Epithelial cell of proximal tubule (primary cell): ENCODE measurements at places on chromosomes 6 and 20.

DNA sequence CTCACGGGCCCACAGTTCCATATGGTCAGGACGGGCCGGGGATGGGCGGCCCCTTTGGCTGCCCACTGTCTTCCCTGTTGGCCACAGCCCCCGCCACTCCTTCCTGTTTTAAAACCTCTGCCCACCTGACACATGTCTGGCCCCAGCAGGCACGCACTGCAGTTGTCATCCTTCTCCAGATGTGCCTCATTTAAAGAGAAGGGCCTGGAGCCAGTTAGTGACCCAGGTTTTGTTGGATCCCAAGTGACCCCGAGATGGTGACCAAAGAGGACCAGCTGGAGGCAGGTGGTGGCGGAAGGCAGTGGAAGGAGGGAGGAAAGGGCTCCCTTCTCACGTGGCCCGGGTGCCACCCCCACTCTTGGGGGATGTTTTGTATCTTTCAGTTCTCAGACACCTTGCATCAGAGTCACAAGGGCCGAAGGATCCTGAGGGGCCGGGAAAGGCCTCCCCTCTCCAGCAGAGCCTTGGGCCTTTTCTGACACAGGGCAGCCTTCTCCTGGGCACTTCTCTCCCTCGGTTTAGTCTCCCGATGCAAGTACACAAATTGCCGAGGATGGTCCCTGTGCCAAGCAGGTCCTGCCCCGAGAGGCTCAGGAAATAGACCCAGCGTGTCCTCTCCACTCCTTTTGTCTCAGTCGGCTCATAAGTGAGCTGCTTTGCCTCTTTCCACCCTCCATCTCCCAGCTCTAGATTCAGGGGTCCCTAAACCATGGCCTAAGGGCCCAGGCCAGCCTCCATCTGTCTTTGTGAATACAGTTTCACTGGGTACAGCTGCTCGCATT, 117.6 kb downstream of the SULF2 start:
- DNase-seq: no peak

DNA sequence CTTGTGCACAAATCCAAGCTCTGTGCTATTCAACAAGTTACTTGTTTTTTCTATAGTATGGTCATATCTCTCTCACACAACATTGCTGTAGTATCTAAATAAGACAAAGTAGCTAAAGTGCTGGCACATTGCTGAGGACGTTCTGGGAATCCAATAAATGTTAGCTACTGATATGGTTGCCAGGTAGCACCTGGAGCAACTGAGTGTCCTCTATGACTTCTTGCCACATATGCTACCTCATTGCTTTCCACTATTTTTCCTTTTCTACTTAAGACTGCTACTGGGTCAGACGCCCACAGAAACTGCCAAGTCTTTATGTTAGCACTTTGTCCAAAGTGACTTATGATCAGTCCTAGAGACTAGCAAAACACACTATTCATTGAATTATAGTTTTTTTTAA, 85.3 kb downstream of the SYCP2 start:
- DNase-seq: no peak

GRCh38 chr6:150251566-150252186, 108.8 kb downstream of the PPP1R14C start:
- no peak for DNase-seq

- no peak for DNase-seq
Measured at GRCh38 chr6:24752917-24753492, 21.7 kb upstream of the GMNN start.

GRCh38 chr6:52423971-52424381, 3.8 kb downstream of the EFHC1 start:
- DNase-seq: peak; percentile 67

DNA sequence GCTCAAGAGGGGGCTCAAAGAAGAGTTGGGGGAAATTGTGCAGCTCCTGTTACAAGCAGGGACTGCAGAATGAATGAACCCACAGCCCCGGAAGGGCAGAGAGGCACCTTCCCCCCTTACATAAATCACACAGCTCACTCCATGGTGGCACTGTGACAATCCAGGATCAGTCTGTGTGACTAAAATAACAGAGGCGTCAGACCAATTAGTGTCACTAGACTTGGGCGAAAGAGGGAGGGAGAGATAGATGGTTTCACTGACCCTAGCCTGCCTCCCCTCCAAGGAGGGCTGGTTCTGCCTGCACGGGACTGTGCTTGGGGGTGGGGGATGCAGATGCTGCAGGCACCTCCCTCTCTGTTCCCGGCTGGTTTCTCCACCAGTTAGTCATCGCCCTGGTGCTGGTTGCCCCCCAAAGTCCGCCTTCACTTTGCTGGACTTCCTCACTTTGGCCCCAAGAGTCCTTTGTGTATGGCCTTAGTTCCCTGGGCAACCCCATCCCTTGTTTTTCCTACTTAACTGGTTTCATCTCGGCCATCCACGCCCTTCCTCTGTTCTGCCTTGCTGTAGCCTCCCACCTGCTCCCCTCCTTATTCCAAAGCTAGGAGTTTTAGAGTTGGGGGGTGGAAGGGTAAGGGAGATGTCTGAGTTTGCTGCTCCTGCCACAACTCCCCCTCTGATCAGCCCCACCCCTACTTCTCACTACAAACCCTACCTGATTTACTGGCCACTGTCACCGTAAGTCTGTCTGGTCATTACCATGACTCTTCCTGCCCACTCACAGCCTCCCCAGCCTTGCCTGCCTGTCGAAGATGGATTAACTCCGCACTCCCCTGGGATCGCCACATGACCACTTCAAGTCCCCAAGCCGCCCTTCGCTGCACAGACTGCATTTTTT, 17.7 kb downstream of the CCDC167 start:
- no peak for DNase-seq

DNA sequence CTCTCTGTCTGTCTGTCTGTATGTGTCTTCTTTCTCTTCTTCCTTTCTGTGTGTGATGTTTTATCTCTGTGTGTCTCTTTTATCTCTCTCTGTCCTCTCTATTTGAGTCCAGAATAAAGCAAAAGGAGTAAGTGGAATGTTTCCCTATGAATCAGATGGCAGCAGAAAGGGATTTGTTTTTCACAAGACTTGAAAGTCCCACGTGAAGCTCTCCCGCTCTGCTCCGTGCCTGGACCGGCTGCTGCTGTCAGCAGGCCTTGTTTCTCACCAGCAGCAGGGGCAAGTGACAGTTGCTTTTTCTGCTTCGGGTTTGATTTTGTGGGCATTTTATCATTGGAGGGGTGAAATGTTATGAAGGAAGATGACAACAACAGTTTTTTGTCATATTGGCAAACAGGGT, 212.7 kb downstream of the PACRG start:
- no peak for DNase-seq

DNA sequence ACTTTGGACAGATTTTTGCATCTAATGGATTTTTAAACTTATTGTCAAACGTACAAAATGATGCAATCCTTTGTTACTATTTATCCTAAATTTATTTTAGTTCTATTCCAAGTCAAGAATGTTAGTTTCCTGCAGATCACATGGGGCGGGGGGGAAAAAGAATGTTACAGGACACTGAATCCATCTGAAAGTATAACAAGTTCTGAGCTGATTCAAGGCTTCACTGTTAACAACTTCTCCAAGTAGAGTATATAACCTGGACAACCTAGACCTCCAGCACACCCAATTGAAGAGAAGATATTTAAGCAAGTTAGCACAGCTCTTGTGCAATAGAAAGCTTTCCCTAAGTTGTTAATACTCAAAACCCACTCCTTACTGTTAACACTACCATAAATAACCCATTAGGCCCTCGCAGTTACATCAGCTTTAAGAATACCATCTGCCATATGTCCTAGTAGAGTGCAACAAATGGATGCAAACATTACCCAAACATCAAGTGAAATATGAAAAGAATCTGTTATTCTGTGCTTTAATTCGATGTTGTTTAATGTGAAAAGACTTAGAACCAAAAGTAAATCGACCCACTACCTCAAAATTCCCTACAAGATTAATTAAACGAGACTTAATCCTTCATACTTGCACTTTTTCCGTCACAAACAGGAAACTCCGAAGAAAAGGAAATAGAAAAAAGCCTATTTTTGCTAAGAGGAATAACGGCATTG, 1.3 kb downstream of the SEC63 start:
- peak; percentile 45 for DNase-seq

DNA sequence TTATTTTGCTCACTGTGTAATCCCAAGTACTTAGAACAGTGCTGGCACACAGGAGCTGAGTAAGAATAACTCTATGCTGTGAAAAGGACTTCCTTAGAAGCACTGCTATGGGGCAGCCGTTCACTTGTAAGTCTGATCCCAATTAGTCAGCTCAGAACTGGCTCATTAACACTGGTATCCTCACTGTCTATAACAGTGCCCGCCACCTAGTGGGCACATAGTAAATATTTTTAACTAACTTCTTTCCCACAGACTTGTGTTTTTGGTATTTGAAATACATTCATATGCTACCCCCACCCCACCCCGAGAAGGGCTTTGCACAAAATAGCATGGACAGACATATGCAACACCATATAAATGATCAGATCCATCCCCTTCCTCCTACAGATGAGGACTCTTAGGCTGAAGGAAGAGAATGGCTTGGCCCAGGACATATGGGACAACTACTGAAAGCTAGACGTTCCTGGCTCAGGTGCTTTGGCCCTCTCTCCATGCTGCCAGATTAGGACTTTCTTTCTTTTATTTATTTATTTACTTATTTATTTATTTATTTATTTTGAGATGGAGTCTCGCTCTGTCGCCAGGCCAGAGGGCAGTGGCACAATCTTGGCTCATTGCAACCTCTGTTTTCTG, 47.1 kb downstream of the DST start:
- no peak for DNase-seq

DNA sequence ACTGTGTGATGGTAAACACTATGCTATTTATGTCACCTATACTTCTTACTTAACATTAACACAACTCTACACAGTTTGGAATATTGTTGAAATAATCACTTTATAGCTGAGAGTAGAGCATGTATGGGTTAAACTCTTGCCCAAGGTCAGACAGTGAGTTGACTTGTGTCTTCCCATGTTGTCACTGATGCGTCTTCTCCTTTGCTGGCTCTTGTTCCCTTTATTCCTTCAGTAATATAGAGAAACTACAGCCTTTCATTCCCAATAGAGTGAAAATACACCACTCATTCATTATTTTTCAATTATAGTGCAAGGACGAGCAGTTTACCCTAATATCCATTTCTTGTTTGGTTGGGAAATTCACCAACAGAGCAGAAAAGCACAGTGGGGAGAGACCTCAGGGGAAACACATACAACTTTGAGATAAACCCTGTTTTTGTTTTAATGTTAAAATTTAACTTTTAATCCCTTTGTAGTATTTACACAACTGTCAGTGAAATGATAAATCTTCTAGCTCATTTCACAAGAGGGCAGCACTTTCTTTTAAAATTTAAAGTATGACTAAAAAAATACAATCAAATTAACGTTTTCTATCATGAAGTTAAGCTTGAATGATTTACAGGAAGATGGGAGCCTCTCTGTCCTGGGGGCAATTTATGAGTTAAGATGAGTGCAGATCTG, 363.0 kb downstream of the UTRN start:
- no peak for DNase-seq

DNA sequence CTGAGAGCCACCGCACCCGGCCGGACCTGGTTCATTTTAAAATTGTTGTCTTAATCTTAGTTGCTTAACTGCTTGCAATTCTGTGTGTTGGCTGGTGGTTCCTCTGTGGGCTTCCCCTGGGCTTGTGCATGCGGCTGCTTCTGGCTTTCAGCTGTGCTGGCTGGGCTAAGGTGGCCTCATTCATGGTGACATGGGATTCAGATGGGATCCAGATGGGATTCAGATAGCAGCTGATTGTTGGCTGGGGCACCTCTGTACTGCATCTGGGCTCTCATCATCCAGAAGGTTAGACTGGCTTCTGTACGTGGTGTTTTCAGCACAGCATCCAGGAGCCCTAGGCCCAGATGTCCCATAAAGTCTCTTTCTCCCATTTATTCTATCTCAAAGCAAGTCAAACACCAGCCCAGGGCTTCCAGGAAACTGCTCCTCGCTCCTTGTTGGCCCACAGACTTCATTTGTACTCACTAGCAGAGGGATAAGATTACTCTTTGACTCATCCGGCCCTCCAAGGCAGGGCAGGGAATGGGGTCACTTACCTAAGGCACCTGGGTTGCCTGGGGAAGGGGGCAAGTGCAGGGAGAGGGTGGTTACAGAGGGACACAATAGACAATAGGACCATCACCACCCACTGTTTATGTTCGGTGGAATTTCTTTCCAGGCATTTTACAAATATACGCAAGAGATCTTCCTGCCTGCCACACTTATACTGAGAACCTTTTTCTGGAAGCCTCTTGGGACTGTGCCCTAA, 10.2 kb upstream of the PEDS1 start:
- DNase-seq: no peak

DNA sequence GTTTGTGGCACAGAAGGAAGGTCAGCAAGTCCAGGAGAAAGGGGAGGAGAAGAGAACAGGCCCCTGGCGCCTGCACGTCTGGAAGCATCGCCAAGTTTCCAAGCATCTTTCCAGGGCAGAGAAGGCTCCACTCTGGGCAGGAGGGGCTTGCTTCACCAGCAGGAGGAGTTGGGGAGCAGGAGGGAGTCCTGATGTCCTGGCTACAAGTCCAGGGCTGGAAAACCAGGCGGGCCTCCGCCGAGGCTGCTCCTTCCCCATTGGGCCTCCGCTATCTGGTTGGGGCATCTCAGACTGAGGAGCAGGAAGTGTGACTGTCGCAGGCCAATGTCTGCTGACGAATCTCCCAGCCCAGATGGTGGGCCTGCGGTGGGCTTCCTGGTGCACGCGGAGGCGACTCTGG, 421.9 kb downstream of the PREX1 start:
- no peak for DNase-seq

DNA sequence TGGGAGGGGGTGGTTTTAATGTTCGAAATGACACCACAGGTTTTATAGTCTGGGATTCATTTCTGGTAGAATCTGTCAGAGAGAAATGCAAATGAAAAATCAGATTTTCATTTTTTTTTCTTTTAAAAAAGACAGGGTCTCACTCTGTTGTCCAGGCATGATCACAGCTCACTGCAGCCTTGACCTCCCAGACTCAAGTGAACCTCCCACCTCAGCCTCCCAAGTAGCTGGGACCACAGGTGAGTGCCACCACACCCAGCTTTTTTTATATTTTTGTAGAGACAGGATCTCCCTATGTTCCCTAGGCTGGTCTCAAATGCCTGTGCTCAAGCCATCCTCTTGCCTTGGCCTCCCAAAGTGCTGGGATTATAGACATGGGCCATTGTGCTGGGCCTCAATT, 2.4 kb upstream of the ADNP start:
- no peak for DNase-seq

DNA sequence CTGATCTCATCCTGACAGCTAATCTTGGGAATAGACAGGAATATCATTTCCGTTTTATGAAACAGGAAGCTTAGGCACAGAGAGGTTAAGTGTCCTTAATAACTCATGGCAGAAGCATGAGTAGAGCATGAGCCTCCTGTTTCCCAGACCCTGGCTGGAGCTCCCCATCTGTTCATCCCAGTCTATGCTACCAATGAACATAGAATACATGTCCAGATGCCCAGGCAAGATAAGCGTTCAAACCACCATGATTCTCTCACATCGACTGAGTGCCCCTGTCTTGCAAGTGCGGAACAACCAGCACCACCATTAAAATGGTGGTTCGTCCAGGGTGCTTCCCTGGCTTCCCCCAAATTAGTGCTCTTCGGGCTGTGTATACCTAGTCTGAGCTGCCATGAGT, 217.1 kb downstream of the FARS2 start:
- no peak for DNase-seq
